ENCODE measurements at places on chromosomes 4 and X.

DNA sequence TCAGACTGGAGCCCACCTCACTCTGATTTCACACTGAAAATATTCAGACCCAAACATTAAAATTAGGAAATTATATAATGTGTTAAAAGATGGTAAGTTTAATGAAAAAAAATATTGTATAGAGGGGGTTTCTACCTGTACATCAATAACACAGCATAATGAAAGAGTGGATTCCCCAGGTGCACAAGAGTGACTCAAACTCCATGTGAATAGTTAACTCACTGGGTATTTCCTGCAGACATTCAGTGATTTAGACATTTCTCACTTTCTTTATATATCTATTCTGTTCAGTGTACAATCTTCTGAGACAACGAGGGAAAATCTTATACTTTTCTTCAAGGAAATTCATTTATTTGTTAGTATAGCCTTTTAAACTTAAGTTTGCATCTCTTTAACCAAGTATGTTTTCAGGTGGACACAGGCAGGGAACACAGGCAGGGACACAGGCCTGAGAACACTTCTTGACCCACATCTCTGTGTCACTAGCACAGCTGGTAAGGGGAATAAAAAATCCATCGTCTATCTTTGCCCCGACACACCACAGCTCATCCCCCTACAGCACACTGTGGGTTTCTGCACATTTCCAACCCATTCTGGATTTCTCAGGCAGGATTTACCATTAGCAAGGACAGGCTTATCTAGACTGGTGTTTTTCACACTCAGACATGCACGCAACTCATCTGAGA, 525.5 kb upstream of the BOD1L1 start:
- no peak for DNase-seq

DNA sequence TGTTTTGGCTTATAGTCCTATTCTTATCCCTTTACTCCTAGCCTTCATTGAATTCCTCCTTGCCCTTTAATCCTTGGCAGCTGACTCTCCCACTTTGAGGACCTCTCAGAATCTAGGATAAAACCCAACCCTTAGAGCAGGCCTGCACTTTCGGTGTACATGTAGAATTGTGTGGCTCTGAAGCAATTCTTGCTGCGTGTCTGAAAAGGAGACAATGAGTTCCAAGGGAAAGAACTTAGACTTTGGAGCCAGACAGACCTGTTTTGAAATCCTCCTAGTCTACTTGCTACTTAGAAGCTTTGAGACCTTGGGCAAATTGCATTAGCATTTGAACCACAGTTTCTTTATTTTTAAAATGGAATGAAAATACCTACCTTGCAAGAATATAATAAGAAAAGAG, 175.2 kb downstream of the BEND2 start:
- no peak for DNase-seq

- DNase-seq, result no peak
Measured at GRCh38 chrX:148500423-148501385, at the start of gene AFF2. Gene AFF2, plus strand, starts transcription at chrX:148500617. Its CDS starts 481 bp downstream, at chrX:148501098.

GRCh38 chr4:104976262-104976661, 170.4 kb upstream of the TET2 start:
- no peak for DNase-seq

DNA sequence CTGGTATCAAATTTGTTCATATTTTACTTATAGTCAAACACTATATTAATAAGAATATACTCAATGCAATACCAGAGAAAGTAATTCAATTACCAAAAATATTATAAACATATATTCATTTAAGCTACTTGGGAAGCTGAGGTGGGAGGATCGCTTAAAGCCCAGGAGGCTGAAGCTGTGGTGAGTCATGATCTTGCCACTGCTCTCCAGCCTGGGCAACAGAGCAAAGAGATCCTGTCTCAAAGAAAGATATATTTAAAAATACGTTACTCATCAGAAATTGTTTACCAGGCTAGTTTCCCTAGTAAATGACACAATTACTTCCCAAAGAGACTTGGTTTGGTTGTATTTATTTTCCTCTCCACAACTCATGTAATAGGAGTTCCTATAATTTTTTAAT, 433.6 kb downstream of the GASK1B start:
- no peak for DNase-seq

GRCh38 chr4:11489453-11490083, 60.9 kb upstream of the HS3ST1 start:
- no peak for DNase-seq

DNA sequence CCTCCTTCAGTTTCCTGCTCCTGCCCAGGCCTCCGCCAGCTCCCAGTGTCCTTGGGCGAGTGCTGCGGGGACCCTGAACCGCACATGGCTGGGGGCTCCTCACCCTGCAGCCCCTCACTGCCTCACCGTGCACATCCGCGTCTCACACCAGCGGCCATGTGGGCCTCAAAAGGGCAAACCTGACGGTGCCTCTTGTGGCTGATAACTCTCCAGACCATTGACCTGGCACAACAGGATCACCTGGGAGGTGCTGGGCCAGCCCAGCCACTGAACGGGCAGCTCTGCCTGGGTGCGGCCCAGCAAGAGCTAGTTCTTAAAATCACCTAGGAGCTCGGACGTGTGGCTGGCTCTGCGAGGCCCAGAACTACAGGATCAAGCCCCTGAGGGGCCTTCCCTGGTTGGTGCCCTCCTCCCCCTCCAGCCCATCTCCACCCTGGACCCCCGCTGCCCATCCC, 4.1 kb upstream of the S100P start:
- DNase-seq, result no peak

DNA sequence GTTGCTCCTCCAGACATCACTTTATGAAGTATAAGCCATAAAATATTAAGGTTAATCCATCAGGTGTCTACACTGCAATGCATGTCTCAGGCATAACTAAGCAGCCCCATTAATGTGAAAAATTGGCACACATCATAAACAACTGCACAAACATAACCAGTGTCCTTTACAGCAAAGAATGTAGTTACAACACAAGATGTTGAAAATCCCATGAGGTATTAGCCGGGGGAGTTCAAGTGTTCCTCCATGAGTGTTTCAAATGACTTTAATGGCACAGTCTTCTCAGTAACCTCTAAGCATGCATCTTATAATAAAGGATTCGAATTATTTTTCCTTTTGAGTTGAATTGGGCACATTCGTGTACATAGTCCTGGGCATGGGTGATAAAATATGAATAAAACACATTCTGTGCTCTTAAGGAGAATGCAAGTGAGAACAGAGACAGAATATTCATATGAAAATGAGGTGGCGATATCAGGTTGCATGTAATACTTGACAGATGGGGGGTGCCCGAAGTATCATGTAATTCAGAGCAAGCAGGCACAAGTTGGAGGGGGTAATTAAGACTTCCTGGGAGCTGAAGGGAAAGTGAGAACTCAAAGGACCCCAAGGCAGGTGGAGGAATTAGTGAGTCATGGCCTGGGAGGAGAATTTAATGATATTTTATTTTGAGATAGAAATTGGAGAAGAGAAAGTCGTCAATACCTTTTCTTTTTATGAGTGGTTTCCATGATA, 18.2 kb upstream of the VCX2 start:
- DNase-seq, result no peak

DNA sequence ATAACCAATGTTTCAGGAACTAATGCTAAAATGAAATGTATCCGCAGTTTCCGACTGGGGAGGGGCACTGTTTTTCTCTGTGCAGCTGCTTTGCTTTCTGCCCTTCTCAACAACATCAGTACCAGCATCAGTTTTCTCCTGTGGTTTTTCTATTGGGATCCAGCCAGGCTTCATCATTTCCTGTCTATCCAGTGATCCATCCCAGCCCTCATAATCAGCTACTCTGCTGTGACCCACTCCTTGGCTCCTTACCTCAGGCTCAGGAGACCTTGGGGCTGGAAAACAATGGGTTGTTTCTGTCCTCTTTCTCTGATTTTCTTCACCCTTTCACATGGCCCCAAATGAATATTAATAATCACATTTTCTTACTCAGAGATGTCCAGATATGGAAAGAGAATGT, 222.2 kb upstream of the DKK2 start:
- DNase-seq, result no peak

DNA sequence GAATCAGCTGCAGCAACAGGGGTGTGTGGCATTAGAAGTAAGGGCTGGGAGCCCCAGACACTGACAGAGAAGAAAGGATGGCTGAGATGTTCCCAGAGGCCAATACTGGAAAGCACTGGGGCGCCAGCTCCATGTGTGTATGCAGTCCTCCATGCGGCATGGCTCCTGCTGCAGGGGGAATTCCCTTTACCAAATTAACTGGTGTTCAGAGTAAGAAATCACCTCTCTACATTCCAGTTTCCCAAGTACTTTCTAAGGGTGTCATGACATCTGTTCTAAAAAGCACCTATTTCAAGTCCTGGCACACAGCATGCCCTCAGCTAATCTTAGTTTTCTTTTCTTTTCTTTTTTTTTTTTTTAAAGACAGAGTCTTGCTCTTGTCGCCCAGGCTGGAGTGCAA, 98.0 kb downstream of the MAML3 start:
- DNase-seq, result no peak

GRCh38 chr4:38344929-38345328, 319.1 kb upstream of the KLF3 start:
- no peak for DNase-seq

- DNase-seq, result no peak
Measured at GRCh38 chrX:149521438-149521837, 16.3 kb upstream of the IDS start.

GRCh38 chrX:40448793-40449192, 132.0 kb upstream of the ATP6AP2 start:
- DNase-seq, result no peak

DNA sequence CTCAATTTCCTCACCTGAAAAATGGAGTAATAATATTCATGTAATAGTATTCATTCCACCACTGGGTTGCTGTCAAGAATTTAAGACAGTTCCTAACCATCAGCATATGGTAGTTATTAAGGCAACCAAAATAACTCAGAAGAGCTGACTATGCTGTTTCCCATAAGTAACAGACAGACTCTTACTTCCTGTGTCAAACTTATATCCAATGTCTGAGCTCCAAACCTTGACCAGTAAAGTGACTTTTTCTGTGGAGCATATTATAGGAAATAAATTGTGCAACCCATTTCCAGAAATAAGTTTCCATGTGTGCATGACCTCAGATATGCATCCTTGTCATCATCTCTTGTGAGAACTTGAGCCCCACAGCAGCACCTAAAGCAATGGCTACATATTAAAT, 78.8 kb downstream of the HADH start:
- DNase-seq, result no peak

- DNase-seq, result no peak
Measured at GRCh38 chr4:36024901-36025660, 219.2 kb downstream of the ARAP2 start.

DNA sequence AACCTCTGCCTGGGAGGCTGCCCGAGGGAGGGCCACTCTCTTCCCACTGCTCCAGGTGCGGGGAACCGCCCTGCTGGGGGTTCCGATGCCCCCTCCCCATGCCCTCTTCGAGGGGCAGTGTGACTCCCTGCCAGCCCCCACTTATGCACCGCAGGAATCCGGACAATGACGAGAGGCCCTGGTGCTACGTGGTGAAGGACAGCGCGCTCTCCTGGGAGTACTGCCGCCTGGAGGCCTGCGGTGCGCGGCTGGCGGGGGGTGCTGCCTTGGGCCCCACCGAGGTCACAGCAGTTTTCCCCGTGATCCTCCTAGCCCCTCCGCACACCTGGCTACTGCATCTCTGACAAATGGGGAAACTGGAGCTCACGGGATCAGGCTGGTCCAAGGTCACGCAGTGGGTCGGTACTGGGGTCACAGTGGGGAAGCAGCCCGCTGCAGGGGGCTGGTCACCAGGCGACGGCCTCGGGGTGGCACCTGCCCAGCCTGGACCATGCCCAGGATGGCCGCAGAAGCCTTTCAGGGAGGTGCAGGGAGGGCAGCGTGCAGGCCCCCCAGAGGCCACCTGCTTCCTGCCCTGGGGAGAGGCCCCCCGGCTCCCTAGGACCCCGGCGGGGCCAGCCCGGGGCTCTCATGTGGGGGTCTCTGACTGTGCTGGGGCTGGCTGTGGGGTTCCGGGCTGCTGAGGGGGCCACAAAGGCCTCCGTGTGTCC, 3.5 kb downstream of the HGFAC start:
- no peak for DNase-seq

- DNase-seq, result no peak
Measured at GRCh38 chr4:145957302-145957701, 18.7 kb upstream of the ZNF827 start.

DNA sequence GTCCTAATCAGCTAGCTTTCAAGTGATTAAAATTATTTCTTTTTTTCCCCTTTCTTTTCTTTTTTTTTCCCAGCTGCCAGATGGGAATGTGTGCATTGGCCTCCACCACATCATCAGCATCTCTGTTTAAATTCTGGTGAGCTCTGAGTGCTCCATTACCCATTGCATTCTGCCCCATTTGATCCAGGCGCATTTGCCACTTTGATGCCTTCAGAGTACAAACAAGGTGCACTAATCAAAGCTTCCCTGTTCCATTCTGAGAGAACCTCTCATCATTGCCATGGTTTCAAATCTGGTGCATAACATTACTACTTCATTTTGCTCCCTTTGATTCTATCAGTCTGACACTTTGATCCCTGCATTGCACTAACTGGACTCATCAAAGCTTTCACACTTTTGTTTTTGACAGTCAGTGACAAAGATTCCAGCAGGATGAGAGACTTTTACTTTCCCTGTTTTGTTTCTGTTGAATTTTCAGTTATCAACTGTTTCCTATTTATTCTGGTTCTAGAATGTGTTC, 238.8 kb upstream of the PCDH10 start:
- no peak for DNase-seq

- DNase-seq, result no peak
Measured at GRCh38 chr4:173546776-173547175, 16.7 kb upstream of the HAND2 start.

Data from vagina (tissue), 2 donors.